ENCODE measurements at places on chromosomes 5 and 9.

DNA sequence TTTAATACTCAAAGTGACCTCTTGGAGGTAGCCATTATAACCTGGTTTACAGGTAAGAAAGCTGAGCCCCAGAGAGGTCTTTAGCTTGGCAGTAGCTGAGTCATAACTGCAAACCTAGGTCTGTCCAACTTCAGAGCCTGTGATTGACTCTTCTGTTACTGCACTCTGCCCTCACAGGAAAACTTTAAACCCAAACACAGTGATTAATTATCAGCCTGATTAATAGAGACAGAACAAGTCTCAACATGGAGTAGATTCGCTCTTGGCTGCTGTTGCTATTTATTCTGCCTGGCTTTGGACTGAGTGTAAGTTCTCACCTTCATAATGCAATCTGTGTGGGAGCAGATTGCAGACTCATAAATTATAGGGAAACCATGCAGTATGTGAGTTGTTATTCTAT is 27.4 kb upstream of the TXN start:
- no peak for DNase-seq

DNA sequence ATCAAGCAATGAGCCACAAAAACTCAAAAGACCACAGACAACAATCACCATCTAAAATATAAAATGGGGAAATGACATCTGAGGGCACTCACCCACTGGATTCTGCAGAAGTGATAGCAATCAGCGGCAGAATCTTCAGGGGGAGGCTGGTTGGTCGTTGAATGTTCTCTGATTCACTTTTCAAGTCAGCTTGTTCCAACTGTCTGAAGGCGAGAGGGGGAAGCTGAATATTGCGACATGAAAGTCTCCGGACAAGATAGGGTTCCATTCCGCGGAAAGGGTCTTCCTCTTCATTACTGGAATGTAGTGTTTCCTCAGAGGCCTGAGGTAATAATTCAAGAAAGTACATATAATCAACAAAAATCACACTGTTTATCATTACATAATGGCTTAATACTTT is 94.9 kb upstream of the PDE4D start:
- no peak for DNase-seq

DNA sequence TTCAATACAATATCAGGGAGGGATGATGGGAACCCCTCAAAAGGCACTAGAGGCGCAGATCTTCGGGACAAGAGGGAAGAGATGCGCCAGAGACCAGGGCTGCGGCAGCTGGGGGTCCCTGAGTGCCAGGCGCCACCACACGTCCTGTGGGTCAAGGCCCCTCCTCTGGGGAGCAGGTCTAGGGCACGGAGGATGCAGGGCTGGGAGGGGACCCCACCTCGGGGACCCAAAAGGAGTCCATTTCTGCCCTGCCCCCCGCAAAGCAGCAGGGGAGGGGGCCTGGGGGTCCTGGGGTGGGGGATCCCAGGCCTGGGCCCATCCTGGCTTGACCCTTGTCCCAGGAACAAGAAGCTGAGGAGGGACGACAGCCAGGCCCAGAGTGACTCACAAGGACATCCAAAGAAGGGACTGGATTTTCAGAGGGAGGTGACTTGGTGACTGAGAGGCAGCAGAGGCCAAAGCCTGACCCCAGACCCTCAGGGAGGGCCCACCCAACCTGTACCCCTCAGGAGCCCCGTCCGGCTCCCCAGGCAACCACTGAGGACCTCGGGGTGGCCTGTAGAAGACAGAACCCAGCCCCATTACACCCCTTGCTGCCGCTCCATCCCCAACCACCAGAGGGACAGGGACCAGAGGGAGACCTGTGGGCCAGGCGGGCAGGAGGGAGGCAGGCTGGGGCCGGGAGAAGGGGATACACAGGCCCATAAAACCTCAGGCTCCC is 54.2 kb downstream of the LRSAM1 start:
- no peak for DNase-seq

- DNase-seq: no peak
Observed at GRCh38 chr9:130193531-130194377, 21.6 kb downstream of the NCS1 start.

DNA sequence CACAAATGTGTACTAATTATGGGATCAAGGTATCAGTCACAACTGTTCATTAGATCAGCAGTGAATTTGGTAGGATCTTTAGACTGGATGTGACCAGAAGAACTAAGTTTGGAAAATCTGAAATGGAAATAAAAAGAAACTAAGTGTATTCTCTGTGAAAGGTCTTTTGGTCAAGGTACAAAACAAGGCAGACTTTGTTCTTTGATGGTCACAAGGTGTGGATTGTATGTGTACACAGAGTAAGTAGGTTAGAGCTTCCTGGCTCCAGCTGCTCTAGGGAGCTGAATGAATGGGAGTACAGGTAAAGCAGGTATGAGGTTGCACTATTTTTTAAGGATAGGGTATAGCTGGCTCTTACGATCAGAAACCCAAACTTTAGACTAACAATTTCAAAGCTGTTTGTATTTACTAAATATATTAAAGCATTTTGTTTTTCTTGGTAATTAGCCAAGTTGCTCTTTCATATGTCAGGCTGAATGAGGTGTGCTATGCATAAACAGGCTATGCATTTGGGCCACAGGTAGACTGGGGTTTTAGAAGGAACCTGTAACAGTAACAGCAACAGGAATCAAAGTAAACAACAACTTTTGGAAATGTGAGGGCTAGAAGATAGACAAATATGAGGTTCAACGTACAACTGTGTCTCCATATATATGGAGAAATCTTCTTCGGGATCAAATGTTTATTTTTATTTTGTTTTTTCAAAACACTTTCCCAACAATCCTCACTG is 32.5 kb downstream of the FAM169A start:
- no peak for DNase-seq

DNA sequence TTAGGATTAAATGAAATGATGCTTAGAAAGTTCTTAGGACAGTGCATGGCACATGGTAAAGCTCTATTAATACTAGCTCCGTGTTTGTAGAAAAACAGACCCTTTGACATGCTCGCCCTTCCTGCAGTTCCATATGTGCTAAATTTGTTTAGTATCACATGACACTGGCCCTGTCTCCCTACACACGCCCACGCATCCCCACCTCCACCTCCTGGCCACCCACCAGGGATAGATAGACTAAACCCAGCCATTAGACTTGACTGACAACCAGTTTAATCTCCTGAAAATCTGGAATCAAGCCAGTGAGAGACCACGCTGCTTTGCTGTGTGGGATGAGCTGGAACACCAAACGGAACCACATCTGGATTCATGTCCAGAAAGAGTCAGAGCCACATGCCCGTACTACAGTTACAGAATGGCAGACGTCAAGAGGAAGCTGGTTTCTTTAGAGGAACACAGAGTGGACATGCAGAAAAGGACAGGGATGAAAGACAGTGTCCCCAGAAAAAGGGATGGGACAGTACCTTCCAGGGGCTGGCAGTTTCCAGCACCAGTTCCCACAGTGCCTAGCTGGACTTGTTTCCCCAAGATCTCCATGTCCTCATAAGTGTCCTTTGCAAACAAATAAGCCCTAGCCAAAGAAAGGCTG is 186.1 kb downstream of the PDZD2 start:
- no peak for DNase-seq

GRCh38 chr5:111472579-111472978 is 39.8 kb downstream of the STARD4 start:
- no peak for DNase-seq

DNA sequence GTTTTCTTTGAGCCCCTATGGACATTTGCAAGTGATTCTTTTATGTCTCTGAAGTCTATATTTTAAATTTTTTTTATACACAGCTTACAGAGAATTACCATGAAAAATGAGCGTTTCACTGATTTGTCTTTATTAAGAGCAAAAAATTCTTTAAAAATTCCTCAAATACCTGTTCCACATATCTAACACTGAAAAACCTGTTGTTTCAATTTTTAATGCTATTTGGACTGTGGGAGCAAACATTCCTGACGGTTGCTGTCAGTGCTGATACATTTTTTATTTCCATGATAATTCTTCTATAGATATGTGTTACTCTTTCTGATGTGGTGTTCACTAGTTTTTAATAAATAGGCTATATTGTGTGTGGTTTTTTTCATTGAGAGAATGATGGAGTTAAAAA is 199.8 kb downstream of the GDNF start:
- DNase-seq: no peak

GRCh38 chr9:105901514-105902109 is 207.3 kb downstream of the TMEM38B start:
- no peak for DNase-seq

- no peak for DNase-seq
Observed at GRCh38 chr9:127129718-127130085, 7.3 kb upstream of the ANGPTL2 start.

GRCh38 chr5:78649211-78649695 is 681 bp upstream of the LHFPL2 start:
- no peak for DNase-seq
